Epithelial cell of alveolus of lung (primary cell): ENCODE measurements at places on chromosomes 6 and 20. TPM values are rescaled to one million over a fixed set of nuclear protein-coding genes. Genes with fewer than 3 reads are reported as not detected.

SLC25A27 gene
- 1.0 and 7.9 TPM in 2 replicates for total RNA-seq

OR2J3 gene
- total RNA-seq: not detected in 2 replicates

FERMT1 gene
- total RNA-seq: 0.88 and 13.2 TPM in 2 replicates

MATN4 gene
- total RNA-seq: 0.80 TPM in 1 of 2 replicates, not detected in the other

SSTR4 gene
- total RNA-seq: not detected in 2 replicates

SAYSD1 gene
- total RNA-seq: 9.4 and 13.4 TPM in 2 replicates
